Myocyte (in vitro differentiated cells): ENCODE measurements at places on chromosomes 11 and 22.

DNA sequence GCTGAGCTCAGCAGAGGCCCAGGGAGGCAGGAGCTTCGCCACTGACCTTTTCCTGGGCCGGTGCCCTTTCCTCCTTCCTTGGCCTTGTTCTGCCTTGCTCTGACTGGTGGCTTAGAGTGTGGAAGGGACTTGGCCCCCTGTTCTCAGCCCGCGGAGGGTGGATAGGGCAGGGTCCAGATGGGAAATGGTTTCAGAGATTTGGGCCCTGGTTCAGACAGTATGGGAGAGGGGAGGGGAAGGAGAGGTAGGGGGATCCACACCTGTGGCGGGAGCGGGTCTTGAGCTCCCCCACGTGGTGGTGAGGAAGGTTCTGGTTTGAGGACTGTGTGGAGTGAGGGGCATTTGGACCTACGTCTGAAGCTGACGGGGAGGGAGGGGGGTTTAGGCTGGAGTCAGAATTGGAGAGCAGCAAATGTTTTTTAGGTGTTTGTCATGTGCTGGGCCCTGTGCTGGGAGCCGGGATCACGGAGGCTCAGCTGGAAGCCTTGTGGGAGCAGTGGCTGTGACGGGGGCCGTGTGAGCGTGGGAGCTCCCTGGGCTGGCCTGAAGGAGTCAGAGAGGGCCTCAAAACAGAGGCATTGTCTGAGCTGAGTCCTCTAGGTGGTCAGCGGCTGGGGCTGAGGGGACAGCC, 27.2 kb downstream of the SHANK3 start:
- no peak for DNase-seq

DNA sequence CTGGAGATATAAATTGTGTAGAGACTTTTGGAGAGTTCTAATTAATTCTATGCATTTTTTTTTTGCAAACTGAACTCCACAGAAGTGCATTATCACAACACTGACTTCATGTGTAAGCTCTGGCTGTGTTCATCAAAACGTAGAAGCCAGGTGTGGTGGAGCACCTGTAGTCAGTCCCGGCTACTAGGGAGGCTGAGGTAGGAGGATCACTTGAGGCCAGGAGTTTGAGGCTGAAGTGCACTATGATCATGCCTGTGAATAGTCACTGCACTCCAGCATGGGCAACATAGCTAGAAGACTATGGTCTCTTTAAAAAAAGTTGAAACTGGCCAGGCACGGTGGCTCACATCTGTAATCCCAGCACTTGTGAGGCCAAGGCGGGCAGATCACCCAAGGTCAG, 20.6 kb downstream of the TCF20 start:
- DNase-seq, result no peak

DNA sequence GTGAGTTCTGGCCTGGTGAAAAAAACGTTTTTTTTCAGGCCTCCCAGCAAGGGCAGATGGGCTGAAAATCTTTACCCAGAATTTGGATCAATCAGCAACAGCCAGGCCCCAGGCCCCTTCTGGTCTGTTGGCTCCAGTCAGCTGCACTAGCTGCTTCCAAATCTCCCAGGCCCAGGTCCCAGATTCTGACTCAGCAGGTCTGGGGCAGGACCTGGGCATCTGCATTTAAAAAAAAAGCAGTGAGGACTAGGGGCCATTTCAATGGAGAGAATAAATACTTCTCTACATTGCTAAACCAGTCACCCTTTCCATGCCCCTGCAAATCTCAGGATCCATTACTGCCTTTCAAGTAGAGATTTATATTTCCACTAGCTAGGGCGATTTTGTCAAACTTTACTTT, 4.3 kb downstream of the SLC15A3 start:
- DNase-seq, result peak; percentile 32

DNA sequence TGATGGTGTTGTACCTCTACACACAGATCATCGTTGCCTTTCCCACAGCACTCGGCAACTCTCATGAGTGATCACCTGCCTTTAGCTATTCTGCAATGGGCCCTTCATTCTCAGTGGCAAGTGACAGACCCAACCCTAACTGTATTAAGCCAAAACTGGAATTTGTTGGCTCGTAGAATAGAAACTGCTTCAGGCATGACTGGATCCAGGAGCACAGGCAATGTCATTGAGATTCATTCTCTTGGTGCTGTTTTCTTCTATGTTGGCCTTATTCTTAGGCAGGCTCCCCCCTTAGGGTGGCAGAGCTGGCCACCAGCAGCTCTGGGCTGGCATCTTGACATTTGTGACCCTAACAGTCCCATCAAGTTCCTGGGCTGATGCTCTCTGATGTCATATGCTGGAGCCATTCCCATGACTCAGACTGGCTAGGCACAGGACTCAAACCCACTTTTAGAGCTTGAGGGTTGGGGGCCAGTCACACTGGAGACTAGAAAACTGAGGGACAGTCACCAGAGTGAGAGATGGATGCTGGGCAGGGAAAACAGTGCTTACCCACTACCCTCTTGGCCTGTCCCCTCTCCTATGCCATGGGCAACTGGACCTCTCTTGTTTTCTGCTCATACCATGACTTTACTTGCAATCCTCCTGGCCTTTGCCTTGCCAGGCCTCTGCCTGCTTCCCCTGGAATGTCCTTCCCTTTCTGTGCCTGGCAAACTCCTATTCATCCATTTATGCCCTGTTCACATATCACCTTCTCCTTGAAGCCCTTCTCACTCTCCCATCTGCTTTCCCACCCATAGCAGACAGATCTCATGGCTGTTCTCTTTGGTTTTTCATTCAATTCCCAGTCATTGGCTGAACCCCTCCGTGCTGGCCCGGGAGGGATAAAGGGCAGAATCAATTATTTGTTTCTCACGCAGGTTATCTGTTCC, 7.1 kb upstream of the CDC42EP2 start:
- DNase-seq, result no peak

DNA sequence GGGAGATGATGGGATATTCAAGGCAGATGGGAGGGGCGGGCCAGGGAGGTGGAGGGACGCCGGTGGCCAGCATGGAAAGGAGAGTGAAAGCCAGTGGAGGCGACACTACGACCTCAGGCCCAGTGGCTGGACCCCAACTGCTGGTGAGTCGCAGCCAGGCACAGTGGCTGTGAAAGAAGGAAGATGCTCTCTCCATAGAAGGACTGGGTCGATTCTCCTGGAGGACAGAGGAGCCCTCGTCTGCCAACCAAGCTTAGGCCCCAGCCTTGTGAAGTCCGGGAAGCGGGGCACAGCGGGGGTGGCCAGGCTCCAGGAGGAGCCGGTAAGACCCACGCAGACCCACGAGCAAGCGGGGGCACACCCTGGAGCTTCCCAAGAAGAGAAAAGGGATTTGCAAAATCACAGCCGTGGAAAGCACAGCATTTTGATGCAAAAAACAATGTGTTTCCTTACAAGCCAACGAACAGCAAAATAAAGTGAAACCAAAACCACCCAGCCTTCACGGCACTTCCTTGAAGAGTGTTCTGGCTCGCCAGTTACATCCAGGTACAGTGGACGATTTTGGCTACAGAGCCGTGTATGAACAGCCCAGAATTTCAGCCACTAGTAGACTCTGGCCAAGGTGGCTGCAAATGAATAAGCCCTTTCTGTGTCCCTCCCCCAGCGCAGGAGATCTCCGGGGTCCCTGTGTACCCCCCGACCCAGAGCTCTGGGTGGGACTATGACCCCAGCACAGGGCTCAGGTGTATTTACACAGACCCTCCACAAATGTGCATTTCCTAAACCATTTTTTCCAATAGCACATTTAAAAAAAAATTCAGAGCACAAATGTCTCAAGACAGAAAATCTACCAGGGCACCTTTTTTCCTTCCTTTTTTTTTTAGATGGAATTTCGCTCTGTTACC, 96.9 kb downstream of the TRMU start:
- peak; percentile 5 for DNase-seq

DNA sequence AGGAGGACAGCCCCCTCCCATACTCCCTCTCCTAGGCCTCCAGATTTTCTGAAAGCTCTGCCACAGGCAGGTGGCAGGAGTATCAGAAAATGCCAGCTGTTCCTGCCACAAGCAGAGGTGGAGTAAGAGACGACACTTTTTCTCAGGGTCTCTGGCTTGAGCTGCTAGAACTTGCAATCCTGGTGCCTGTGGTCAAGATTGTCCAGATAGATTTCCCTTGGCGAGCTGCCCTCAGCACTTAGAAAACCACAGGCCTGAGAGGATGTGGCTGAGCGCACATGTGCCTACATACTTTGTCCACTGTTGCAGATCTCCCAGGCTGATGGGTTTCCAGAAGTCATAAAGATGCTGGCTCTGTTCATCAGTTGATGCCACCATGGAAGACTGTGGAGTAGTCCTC, 65.7 kb upstream of the NAV2 start:
- peak; percentile 100 for DNase-seq

- DNase-seq, result peak; percentile 40
Observed at GRCh38 chr11:790721-791564, 1.1 kb upstream of the CEND1 start.

DNA sequence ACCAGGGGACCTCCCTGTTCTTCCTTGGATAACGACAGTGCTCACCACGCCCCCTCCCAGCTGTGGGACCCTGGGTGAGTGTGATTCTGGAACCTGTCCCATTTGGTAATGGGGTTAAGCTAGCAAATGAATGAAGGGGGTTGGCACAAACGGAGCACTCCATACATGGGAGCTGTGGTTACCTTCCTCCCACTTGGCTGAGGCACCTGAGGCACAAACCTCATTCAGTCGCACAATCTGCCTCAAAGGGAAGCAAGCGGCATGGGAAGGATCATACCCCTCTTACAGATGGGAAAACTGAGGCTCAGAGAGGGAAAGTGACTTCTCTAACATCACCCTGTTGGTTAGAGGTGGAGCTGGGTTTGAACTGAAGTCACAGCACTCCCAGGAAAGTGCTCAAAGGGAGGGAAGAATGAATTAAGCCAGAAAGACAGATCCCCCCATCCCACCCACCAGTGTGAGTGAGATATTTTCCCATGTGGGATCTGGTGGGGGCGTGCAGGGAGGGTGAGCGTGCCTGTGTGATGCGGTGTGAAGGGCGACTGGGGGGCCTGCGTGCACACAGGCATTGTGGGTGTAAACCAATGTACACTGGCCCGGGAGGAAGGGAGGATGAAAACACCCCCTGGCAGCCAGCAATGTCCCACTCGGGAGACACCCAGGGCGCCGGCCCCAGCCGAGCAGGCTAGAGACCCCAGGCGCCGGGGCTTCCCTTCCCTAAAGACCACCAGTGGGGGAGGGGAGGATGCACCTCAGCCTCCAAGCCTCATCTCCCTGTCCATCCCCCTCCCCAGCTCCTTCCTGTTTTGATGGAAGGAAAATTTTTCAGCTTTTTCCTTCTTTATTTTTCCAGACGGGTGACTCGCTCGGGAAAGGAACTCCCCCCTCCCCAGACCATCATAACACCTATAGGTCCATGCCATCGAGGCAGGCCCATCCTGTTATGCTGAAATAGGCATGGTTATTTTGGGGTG, 8.0 kb upstream of the PDGFB start:
- no peak for DNase-seq

DNA sequence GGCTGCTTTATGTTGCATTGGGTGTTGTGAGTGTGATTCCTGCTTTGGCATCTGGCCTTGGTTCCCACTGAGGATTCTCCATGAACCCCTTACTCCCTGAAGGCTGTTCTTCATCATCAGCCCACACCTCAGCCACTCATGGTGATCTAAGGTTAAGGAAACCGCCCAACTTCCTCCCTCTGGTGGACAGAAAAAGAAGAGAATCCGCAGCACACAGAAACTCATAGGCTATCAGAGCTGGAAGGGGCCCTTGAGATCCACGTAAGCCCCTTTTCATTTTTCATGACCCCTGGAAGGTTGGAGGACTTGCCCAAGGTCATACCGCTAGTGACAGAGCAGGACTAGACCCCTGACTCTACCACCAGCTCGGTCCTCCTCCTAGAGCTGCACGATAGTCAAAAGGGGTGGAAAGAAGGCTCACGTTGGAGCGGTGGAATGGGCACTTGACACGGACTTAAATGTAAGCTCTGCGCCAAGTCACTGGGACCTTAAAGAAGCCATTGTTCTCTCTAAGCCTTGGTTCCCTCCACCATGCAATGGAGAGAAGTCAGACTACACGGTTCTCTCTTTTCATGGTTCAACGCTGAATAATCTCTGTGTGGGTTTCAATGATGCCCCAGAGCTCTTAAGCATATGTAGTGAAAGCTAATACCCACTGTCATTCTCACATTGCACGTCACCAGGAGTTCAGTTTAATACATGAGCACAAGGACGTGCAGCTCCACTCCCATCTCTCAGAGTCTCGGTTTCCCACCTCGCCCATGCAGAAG, 83.6 kb upstream of the CRTAM start:
- no peak for DNase-seq

- DNase-seq, result peak; percentile 95
Observed at GRCh38 chr22:22424210-22424800, 84.2 kb downstream of the ZNF280B start.

GRCh38 chr22:24146791-24147353, 34.4 kb upstream of the SUSD2 start:
- peak; percentile 53 for DNase-seq

DNA sequence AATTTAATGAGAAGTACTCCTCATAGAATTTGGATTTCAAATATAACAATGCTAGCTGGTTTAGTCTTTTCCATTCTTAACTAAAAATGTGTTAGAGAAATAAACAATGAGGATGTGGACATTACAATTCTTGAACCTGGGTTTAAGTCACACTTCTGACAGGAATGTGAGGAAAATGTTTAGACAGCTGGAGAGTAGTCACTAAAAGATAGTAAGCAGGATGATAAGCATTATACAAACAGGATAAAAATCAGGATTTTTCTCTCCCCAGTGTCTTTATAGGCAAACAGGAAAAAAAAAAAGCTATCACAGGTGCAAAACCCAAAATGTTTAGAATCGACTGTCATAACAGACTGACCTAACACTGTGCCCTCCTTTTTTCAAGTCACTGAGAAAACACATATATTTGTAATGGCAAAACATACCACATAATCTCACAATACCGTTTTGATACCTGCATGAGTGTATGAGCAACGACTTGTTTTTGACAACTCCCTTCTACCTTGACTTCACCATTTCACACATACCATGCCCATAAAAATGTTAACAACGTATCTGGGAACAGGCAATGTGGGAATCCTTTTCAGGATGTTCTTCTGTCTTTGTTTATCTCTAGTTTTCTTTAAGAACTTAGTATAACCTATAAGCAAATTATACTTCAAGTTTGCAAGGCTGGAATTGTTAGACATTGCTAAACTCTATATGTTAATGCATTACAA, 242.0 kb downstream of the SBF2 start:
- DNase-seq, result no peak

- peak; percentile 57 for DNase-seq
Observed at GRCh38 chr11:17208257-17208999, 642 bp upstream of the PIK3C2A start.

GRCh38 chr11:119254239-119254638, 48.1 kb downstream of the CBL start:
- no peak for DNase-seq

DNA sequence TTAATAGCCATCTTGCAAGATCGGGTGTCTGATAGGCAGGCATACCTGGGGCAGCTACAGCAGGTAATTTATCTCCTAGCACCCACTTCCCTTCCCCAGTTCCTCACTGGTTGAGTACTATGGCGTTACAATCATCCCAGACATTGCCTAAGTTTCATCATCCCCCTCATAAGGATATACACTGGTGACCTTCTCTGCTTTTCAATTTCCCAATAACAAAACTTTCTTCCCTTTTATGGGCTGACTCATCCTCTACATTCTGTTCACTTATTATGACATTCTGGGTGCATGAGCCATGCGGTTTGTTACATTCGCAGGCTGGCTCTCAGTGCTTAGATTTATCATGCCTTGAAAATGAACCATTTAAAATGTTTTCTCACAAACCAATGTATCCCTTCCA, 5.0 kb upstream of the MRPL11 start:
- peak; percentile 15 for DNase-seq
